HFFc6 (cell line): ENCODE measurements at places on chromosomes 16 and 17.

- no peak for DNase-seq
These were observed 8.2 kb downstream of the PRPSAP1 start for GRCh38 chr17:76345377-76345974.

DNA sequence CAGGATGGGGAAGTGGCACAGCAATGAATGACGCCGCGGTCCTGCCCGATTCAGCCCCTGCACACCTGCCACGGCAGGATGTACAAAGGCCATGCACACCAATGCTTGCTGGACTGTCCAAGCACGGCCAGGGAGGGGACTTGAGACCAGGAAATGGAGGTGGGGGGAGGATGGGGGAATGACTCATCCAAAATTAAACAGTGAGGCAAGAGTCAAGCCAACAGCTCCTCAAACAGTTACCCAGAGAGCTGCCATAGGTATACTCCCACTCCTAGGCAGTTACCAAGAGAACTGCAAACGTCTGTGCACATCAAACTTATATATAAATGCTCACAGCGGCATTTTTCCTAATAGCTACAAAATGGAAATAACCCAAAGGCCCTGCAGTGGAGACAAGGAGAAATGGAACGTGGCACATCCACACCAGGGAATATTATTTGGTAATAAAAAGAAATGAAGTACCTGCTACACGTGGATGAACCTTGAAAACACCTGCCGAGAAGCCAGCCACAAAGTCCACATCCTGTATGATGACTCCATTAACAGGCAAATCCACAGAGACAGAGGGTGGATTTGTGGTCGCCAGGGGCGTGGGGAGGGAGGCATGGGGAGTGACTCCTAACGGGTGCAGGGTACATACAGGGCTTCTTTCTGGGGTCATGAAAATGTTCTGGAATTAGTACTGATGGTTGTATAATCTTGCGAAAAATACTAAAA is 54.1 kb downstream of the VAC14 start:
- peak; percentile 76 for DNase-seq

- no peak for DNase-seq
These were observed 8.2 kb upstream of the CIITA start for GRCh38 chr16:10868596-10869469.

- DNase-seq = no peak
These were observed 3.3 kb downstream of the ABI3 start for GRCh38 chr17:49213847-49214246.

- DNase-seq = no peak
These were observed 30.0 kb upstream of the ANKRD40CL start for GRCh38 chr17:50797135-50797810.

- DNase-seq = no peak
These were observed 184.4 kb downstream of the AATF start for GRCh38 chr17:37133136-37133535.
